ENCODE measurements at places on chromosomes 4 and X. TPM values are rescaled to one million over a fixed set of nuclear protein-coding genes. Genes with fewer than 3 reads are reported as not detected.
A peak's percentile ranks its signal among the peaks of the same experiment; 100 is the strongest.

GRCh38 chr4:147136310-147136709, 190.6 kb upstream of the TTC29 start:
- DNase-seq = peak; percentile 75

DNA sequence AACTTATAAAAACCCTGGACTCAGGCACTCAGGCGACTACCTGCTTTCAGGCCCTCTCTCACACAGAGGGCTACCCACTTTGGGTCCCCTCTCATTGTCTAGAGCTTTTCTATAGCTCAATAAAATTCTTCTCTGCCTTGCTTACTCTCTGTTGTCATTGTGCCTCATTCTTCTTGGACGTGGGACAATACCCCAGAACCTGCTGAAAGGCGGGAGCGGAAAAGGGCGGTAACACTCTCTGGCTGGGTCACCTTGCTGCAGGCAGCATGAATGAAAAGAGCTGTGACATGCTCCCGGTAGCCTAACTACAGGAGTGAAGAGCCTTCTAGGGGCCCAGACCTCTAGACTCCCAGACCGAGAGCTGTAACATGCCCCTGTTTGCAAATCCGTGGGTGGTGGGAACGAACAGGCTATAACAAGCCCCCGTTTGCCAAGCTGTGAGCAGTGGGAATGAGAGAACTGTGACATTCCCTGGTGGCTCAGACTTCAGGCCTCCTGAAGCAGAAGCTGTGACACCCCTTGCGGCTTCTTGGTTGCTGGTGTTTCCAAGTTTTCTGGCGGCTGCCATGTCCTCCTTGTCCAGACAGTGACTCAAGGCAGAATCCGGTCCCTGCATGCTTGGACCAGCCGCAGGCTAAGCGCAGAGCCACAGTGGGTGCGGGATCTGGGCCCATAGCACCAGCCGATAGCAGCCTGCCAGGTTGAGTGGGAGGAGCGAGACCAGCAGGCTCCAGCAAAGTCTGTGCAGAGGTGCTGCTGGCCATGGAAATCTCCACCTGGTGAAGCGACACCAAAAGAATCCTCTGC, 684.6 kb downstream of the ARAP2 start:
- no peak for DNase-seq

DNA sequence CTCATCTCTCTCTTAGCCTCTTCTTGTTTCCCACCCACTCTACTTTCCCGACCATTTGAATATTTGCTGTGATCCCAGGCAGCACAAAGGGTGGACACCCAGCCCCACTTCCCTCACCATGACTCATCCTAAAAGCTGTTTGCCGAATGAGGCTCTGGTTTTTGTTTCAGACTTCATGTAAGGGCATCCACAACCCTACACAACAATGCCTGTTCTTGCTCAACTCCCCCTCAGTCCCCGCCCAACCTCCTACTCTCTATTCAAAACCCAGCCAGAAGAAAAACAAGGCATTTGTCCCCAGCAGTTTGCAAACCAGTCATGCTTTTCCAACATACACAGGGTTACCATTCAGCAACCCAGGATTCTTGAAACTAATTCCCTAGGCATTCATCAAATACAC, 516.5 kb upstream of the CNKSR2 start:
- peak; percentile 86 for DNase-seq

GRCh38 chr4:1250921-1251772, 2.2 kb upstream of the CTBP1 start:
- DNase-seq = no peak

DNA sequence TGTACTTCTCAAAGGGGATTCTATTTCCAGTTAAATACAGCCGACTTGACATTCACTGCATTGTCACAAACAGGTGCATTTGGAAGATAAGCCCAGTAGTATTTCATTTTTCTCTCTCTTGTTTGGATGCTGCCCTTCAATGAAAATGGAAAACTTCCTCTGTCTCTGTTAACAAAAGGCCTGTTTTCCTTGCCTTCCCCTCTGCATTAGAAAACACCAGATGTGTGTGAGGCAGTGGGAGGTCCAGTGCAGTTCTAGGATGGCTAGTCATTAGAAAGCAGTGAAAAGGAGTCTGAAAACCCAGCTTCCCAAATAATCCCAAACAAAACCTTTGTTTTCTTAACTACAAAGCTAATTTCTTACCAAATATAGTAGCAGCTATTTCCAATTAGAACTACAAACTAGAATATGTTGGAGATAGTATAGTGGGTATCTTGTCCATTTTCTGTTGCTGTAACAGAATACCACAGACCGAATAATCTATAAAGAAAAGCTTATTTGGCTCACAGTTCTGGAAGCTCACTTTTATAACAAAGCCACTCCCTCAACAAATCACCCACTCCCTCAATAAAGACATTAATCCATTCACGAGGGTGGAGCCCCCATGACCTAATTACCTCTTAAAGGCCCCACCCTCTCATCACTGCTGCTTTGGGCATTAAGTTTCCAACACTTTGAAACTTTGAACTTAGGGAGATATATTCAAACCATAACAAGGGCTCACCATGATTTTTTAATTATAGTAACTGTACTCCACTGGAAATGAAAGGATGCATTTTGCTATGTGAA, 452.1 kb upstream of the RPS6KA3 start:
- DNase-seq = no peak

Gene SPOCK3
- total RNA-seq = 1.9 TPM
